ENCODE measurements at places on chromosomes 2 and 18. TPM values are rescaled to one million over a fixed set of nuclear protein-coding genes. Genes with fewer than 3 reads are reported as not detected.

GRCh38 chr2:109194620-109194937 is 65.6 kb downstream of the SH3RF3 start:
- no peak overlapping the region for H3K4me3 ChIP-seq
- H3K27me3 ChIP-seq, result no peaks in the 10 kb centered on the region
- peaks cover 16% of the 10 kb centered on the region for H3K4me1 ChIP-seq
- H3K27ac ChIP-seq, result no peak overlapping the region
- no peak for DNase-seq

- H3K27me3 ChIP-seq, result no peaks in the 10 kb centered on the region
- no peaks in the 10 kb centered on the region for H3K4me1 ChIP-seq
- DNase-seq, result no peak
- H3K36me3 ChIP-seq, result no peaks in the 10 kb centered on the region
- no peak overlapping the region for H3K27ac ChIP-seq
- H3K4me3 ChIP-seq, result no peak overlapping the region
These were observed 7.0 kb downstream of the C2orf80 start for GRCh38 chr2:208182835-208183234.

- H3K4me1 ChIP-seq, result peaks cover 15% of the 10 kb centered on the region
- no peak overlapping the region for H3K27ac ChIP-seq
- no peak for DNase-seq
- no peaks in the 10 kb centered on the region for H3K27me3 ChIP-seq
These were observed 70.5 kb downstream of the CAB39 start for GRCh38 chr2:230783101-230783500.

- H3K4me1 ChIP-seq, result no peaks in the 10 kb centered on the region
- DNase-seq, result no peak
- no peaks in the 10 kb centered on the region for H3K36me3 ChIP-seq
- H3K4me3 ChIP-seq, result no peak overlapping the region
- H3K27ac ChIP-seq, result no peak overlapping the region
These were observed 16.4 kb downstream of the GIGYF2 start for GRCh38 chr2:232713505-232713904.

GRCh38 chr2:23561088-23561487 is 176.1 kb downstream of the KLHL29 start:
- no peak overlapping the region for H3K4me3 ChIP-seq
- DNase-seq, result no peak
- H3K4me1 ChIP-seq, result no peaks in the 10 kb centered on the region
- H3K27me3 ChIP-seq, result no peaks in the 10 kb centered on the region
- no peak overlapping the region for H3K27ac ChIP-seq

DNA sequence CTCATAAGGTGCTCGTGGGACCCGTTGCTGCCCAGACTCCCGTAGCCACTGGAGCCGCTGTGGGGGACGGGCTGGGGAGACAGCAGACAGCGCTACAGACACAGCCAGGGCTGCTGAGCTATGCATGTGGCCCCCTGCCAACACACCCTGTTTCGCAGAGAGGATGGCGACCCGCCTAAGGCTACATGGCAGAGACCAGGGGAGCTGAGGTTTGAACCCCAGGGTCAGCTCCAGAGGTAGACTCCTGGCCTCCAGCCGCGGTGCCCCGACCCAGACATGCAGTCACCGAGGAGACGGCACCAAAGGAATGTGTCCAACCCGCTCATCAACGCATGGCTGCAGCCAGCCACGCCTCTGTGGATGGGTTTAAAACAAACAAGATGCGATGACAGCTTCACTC is 21.0 kb upstream of the HES6 start:
- no peaks in the 10 kb centered on the region for H3K27me3 ChIP-seq
- peak overlapping the region; percentile 55 for H3K27ac ChIP-seq
- peaks cover 9% of the 10 kb centered on the region for H3K36me3 ChIP-seq
- H3K4me3 ChIP-seq, result no peak overlapping the region
- peaks cover 49% of the 10 kb centered on the region for H3K4me1 ChIP-seq

GRCh38 chr2:74177696-74178095 is 983 bp downstream of the MOB1A start:
- H3K27me3 ChIP-seq, result no peaks in the 10 kb centered on the region
- H3K4me1 ChIP-seq, result peaks cover 25% of the 10 kb centered on the region
- peak overlapping the region; percentile 92 for H3K27ac ChIP-seq

DNA sequence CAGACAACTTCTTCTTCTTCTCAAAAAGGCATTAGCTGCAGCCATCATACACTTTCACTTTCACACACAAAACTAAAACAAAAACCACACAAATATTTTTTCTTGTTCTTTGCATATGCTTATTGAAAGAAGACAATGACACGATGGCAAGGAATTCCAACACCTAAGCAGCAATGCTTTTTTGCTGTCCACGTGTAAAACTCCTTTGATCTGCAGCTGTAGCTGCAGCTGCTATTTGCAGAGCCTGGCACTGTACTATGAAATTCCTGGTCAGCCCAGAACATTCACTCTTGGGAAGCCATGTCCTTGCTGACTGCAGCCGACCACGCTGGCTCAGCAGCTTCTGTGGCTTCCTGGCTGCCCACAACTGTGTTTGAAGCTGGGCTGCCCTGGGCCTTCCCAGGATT is 316.2 kb downstream of the CDH2 start:
- H3K36me3 ChIP-seq, result no peaks in the 10 kb centered on the region
- no peaks in the 10 kb centered on the region for H3K27me3 ChIP-seq
- no peak overlapping the region for H3K4me3 ChIP-seq
- H3K4me1 ChIP-seq, result no peaks in the 10 kb centered on the region
- no peak for DNase-seq

DNA sequence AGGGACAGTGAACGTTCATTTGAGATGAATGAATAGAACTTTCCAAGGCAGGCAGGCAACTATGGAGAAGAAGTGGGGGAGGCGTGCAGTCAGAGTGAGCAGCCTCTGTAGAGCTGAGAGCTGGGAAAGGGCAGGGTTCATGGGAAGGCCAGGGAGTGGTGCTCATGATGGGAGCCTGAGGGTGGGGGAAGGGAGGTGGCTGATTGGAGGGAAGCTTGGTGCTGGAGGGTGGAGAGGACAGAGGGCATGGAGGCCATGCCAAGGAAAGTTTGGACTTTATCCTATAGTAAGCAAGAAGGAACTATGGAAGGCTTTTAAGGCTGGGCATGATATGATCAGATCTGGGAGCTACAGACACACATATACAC is 47.6 kb upstream of the LGALSL start:
- H3K4me1 ChIP-seq, result peaks cover 31% of the 10 kb centered on the region
- no peaks in the 10 kb centered on the region for H3K27me3 ChIP-seq
- H3K4me3 ChIP-seq, result no peak overlapping the region
- H3K27ac ChIP-seq, result no peak overlapping the region
- no peak for DNase-seq

DNA sequence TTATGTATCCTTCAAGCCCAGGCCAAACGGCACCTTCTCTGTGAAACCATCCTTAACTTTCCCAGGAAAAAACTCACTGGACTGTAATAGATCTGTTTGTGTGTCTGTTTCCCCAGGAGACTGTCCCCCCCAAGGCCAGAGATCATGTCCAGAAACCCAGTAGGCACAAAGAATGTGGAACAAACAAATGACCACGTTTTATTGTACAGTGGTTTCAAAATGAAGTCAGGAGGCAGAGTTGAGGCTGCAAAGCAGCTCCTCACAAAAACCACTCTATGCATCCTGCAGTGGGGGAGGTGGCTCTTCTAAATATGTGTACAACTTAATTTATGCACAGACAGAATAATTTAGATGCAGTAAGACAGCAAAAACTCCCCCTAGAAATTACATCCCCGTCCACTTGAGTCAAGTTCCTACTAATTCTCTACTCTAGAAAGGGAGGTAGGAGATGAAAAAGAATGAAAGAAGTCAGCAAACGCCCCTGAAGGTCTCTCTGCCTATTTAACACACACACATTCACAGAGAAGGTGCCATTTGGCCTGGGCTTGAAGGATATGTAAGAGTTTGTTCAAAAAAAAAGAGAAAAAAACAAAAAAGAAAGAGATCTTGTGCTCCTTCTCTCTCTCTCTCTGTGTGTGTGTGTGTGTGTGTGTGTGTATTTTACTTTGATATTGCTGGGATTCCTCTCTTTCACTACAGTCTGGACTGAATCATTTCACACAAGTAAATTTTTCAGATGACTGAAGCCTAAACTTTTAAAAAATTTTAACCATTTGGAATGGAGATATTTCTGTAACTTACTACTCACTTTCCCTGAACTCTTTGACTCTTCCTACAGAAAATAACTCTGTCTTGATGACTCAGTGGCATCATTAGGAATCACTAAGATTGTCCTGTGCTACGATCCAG is 19.5 kb downstream of the BCL2 start:
- no peaks in the 10 kb centered on the region for H3K36me3 ChIP-seq
- no peaks in the 10 kb centered on the region for H3K27me3 ChIP-seq
- no peak overlapping the region for H3K4me3 ChIP-seq
- H3K27ac ChIP-seq, result peak overlapping the region; percentile 12
- no peak for DNase-seq

DNA sequence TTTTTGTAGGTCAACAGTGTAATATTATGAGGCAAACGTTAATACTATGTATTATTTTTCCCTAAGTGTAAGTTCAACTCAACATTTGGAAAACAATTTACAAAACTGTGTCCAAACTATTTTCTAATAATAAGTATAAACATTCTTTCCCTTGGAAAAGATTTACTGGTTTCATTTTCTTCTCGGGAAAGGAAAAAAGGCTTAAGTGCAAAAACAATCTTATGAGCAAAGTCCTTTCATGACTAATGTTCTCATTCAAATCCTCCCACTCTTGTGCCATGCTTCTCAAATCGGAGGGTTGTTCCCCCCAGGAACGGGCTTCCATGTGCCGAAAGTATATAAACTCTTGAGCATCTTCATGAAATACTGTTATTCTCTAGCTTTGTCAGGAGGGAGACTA is 19.8 kb upstream of the L3MBTL4 start:
- H3K36me3 ChIP-seq, result no peaks in the 10 kb centered on the region
- no peak overlapping the region for H3K4me3 ChIP-seq
- H3K27me3 ChIP-seq, result no peaks in the 10 kb centered on the region

GRCh38 chr2:218891275-218892135 is 10.9 kb downstream of the WNT10A start:
- H3K4me1 ChIP-seq, result peaks cover 11% of the 10 kb centered on the region
- H3K4me3 ChIP-seq, result no peak overlapping the region
- H3K36me3 ChIP-seq, result no peaks in the 10 kb centered on the region
- no peak overlapping the region for H3K27ac ChIP-seq

DNA sequence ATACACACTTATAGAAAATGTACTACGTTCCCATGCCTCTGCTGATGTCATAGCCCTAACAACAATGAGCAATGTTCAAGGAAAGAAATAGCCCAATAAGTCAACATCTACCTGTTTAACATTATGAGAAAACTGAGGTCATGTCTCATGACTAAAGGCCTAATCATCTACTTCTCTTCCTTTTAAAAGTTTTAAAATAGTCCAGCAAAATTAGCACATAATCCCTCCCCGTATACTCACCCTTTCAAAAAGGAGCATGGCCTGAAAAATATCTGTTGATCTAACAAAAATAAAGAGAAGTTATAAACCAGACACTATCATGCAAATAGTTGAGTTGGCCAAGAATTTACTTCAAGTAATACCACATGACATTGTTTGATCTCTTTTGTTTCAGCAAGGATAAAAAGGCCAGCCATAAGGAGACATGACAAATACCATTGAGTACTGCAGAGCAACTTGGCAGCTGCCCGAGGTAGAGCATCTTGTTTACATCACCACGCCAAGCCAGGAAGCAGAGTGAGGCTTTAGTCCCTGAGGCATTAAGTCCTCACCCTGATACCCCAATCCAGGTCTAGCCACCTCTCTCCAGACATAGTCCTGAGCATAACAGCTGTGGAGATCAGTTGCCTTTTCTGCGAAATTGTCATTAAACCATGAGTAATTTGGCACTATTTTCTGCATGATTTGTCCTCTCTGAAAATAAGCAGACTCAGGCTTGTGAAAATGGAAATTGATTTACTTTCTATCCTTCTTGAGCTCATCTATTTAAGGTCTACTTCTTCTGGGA is 137.4 kb upstream of the ETAA1 start:
- no peak overlapping the region for H3K27ac ChIP-seq
- no peak overlapping the region for H3K4me3 ChIP-seq
- H3K27me3 ChIP-seq, result no peaks in the 10 kb centered on the region
- DNase-seq, result no peak
- H3K36me3 ChIP-seq, result no peaks in the 10 kb centered on the region

DNA sequence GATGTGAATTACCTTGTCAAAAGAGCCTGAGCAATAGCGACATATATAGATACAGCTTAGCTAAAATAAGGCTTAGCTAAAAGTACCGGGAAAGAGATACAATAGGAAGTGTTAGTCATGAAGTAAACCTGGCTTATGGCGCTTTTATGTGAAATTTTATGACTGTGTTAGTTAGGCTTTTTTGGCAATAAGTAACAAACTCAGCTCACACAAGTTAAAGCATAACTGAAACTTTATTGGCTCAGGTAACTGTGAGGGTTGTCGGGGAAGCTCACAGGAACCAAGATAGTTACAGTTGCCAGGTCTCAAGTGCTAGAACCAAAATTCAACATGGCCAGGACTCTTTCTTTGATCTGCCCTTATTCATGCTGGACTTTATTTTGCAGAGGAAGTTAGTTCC is 925.0 kb upstream of the GYPC start:
- H3K36me3 ChIP-seq, result no peaks in the 10 kb centered on the region
- DNase-seq, result no peak
- no peak overlapping the region for H3K4me3 ChIP-seq
- no peaks in the 10 kb centered on the region for H3K27me3 ChIP-seq
- H3K4me1 ChIP-seq, result no peaks in the 10 kb centered on the region

- no peak for DNase-seq
- no peaks in the 10 kb centered on the region for H3K36me3 ChIP-seq
- H3K27ac ChIP-seq, result no peak overlapping the region
- H3K27me3 ChIP-seq, result no peaks in the 10 kb centered on the region
- H3K4me3 ChIP-seq, result no peak overlapping the region
- no peaks in the 10 kb centered on the region for H3K4me1 ChIP-seq
These were observed 252.8 kb upstream of the NETO1 start for GRCh38 chr18:73120626-73121025.

GRCh38 chr2:160252278-160252887 is 52.3 kb upstream of the ITGB6 start:
- peak overlapping the region; percentile 64 for H3K27ac ChIP-seq
- H3K27me3 ChIP-seq, result no peaks in the 10 kb centered on the region
- no peak for DNase-seq
- H3K36me3 ChIP-seq, result no peaks in the 10 kb centered on the region
- H3K4me1 ChIP-seq, result peaks cover 16% of the 10 kb centered on the region

- DNase-seq, result no peak
- no peak overlapping the region for H3K27ac ChIP-seq
- H3K36me3 ChIP-seq, result no peaks in the 10 kb centered on the region
- H3K27me3 ChIP-seq, result peaks cover 59% of the 10 kb centered on the region
These were observed 564 bp downstream of the DPYSL5 start for GRCh38 chr2:26848336-26849055.

- H3K4me1 ChIP-seq, result no peaks in the 10 kb centered on the region
- no peaks in the 10 kb centered on the region for H3K27me3 ChIP-seq
- no peak for DNase-seq
These were observed 134.8 kb downstream of the EIPR1 start for GRCh38 chr2:3242747-3243369.

- H3K27me3 ChIP-seq, result no peaks in the 10 kb centered on the region
- no peaks in the 10 kb centered on the region for H3K36me3 ChIP-seq
- no peak overlapping the region for H3K4me3 ChIP-seq
- H3K27ac ChIP-seq, result no peak overlapping the region
- H3K4me1 ChIP-seq, result no peaks in the 10 kb centered on the region
- DNase-seq, result no peak
These were observed 192.7 kb downstream of the STK39 start for GRCh38 chr2:168054657-168055056.

Gene KRTCAP3
- 40.1 TPM for total RNA-seq

Gene SLC30A3
- 0.33 TPM for total RNA-seq

Gene PAX8
- 1,791 TPM for total RNA-seq

Gene GULP1
- 38.8 TPM for total RNA-seq

Gene RTP5
- total RNA-seq, result not detected

Gene ZSWIM2
- not detected for total RNA-seq

Gene VIT
- 23.1 TPM for total RNA-seq
